ENCODE measurements at places on chromosomes 6 and 20.

DNA sequence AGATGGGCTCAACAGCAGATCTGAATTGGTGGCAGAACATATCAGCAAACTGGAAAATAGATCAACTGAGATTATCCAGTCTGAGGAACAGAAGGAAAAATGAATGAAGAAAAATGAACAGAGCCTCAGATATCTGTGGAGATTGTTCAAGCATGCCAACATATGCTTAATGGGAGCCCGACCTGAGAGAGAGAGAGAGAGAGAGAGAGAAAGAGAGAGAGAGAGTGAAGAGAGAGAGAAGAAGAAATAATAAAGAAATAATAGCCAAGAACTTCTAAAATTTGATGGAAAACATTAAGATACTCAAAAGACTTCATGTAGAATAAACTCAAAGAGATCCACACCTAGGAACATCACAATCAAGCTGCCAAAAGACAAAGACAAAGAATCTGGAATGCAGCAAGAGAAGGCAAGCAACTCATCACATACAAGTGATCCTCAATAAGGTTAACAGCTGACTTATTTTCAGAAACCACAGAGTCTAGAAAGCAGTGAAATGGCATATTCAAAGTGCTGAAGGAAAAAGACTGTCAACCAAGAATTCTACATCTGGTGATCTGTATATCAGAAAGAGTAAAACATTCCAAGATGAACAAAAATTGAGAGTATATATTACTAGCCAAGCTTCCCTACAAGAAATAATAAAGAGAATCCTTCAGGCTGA lies 97.2 kb downstream of the MYLK4 start:
- DNase-seq = no peak

DNA sequence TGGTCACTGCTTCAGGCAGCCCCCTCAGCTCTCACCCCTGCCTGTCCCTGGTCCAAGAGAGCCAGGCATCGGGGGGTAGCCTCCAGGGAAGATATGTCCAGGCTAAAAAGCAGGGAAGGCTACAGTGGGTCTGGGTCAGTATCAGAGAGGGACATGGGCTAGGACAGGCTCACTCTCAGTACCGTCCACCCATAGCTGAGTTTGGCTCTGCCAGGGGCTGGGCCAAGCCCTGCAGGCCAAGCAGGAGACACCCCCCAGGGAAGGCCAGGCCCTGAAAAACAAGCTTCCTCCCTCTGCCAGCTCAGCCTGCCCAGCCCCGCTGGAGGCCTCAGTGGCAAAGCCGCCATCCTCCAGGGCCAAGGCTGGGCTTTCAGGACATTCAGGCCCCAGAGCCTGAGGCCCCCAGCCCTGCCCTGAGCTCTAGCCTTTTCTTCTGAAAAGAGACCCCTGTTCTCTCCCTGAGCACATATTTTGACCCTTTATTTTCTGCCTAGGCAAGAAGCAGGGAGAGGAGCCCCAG lies 28.6 kb upstream of the TGM2 start:
- DNase-seq = no peak

GRCh38 chr6:30494291-30494861 lies 5.1 kb downstream of the HLA-E start:
- DNase-seq = no peak

- no peak for DNase-seq
These were observed 102.3 kb downstream of the EDN3 start for GRCh38 chr20:59402681-59403080.

DNA sequence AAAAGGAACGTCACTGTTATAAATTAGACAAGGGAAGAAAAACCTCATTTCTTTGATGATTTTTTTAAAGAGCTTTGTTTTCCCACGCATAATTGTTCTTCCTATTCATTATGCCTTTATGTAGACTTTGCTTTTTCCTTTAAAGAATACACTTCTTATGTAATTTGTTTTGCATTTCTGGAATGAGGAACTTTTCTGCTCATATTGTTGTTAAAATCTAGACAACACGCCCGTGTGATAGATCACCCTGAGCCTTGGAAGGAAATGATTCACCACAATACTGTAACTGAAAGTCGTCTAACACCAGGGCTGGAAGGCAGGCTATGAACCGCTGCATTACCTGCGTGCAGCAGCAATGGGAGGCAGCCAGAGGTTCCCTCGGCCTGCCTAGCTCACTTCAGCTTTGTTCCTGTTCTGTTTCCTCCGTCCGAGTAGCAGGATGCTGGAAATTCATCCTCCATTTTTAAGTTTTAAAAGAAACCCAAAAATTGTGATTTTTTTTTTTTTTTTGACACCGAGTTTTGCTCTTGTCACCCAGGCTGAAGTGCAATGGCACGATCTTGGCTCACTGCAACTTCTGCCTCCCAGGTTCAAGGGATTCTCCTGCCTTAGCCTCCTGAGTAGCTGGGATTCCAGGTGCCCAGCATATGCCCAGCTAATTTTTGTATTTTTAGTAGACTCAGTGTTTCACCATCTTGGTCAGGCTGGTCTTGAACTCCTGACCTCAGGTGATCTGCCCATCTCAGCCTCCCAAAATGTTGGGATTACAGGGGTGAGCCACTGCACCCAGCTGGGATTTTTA lies 49.6 kb upstream of the ZNF217 start:
- peak; percentile 78 for DNase-seq

GRCh38 chr20:19498756-19499155 lies 259.3 kb upstream of the RIN2 start:
- DNase-seq = no peak

GRCh38 chr6:152170313-152170701 lies 362.8 kb downstream of the ESR1 start:
- no peak for DNase-seq

GRCh38 chr6:42141603-42142117 lies 760 bp downstream of the C6orf132 start:
- no peak for DNase-seq

DNA sequence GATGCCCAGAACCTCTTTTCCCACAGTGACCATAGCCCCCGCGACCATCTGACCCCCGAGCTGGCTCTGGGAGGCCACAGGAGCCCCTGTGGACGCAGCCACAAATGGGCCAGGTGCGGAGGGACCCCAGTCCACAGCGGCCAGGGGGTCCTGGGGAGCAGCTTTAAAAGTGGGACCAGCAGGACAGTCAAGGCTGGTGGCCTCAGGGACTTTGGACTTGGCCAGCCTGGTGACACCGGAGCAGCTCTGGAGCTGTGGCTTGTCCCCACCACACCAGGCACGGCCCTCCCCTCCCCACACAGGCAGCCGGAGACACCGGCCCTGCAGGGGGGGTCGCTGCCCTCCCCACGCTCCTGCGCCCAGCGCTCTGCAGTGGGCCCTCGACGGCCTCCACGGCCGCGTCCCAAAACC lies 3.5 kb downstream of the FNDC11 start:
- DNase-seq = no peak

DNA sequence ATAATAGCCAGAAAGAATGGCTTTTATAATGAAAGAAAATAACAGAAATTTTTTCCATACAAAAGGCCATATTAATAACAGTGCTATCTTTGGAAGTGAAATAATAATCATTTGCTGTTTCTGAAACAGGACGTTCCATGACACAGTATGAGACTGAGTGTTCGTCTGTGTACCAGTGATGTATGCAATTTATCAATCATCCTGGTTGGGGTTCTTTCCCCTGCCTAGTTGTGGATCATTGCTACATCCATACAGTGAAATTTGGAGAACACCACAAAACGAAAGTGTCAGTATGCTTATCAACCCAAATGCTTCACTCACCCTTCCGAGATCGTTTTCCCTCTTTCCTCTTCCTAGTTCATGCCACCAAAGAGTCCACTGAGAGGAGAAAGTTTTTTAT lies 151.4 kb upstream of the PRDM1 start:
- no peak for DNase-seq

- no peak for DNase-seq
These were observed 627.5 kb downstream of the COL12A1 start for GRCh38 chr6:74578339-74578738.

DNA sequence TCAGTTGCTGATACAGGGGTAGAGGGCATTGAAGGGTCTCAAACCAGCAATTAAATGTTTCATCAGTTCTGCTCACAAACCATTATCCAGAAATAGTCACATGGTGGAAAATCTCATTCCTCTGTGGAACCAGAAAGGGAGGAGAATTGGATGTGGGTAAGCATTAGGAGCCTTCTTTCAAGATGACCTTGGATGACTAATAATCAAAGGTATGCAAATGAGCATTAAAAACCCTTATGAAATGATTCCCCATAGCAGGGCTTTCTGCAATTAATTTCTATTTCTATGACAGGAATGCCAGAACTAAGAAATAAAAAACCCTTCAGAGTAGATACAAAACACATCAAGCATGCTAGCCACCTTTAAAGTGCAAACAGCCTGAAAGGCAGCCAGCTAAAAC lies 37.4 kb upstream of the HCRTR2 start:
- no peak for DNase-seq

GRCh38 chr20:54980103-54980960 lies 504.9 kb downstream of the DOK5 start:
- DNase-seq = no peak

DNA sequence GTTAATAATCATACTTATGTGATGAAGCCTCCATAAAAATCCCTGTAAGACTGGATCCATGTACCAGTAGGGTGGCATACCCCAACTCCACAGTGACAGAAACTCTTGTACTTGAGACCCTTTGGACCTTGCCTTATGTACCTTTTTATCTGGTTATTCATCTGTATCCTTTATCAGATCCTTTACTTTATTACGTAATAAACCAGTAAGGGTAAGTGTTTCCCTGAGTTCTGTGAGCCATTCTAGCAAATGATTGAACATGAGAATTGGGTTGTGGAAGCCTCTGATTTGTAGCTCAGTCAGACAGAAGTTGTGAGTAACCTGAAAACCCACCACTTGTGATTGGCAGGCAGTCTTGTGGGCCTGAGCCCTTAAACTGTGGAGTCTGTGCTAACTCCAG lies 229.7 kb downstream of the FOXA2 start:
- DNase-seq = no peak

DNA sequence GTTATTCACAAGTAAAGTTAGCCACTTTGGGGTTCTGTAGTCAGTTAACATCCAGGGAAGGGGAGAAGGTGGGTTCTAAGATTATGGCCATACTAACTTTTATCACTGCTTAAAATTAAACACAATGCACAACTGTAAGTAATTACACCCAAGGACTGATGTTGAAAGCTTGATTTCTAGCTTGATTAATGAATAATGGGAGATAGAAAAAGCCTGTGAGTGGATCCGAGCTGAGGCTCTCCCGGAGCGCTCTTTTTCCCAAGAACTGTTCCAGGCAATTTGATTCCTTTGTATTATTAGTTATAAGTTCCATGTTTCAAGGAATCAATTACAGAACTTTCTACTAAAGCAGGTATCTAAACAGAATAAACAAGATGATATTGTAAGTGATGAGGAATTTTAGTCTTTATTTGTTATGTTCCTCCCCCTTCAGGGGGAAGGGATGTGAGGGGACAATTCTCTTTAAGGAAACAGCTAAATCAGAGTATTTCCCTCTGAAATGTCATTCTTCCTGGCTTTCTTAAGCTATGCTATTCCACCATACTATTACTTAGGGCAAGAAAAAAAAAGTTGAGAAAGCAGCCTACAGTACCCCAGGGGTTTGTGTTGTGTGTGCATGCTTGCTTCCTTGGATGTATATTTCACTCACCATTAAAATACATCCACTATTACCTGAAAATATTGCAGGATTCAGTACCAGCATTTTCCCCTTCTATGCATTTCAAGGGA lies 3.8 kb downstream of the TSHZ2 start:
- DNase-seq = no peak

GRCh38 chr6:27866357-27867050 lies 45.7 kb downstream of the OR2B2 start:
- DNase-seq = peak; percentile 68

DNA sequence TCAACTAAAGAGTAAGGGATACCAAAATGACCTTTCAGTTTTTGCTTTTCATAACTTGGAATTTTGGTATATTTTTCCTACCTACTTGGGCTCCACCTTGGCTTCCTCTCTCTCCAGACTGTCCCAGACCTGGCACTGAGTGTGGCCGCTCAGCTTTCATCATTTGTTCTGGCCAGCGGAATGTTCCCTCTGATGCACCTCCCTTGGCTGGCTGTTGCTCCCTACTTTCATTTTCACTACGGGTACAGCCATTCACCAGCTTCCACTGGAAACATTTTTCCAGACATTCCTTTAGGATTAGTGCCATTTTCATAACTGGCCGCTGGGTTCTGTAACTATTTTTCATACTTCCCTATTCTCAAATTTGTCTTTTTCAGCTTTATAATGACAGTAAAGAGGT lies 487.4 kb downstream of the TENT5A start:
- no peak for DNase-seq

- DNase-seq = no peak
These were observed 62.0 kb downstream of the HIVEP2 start for GRCh38 chr6:142883011-142883410.

DNA sequence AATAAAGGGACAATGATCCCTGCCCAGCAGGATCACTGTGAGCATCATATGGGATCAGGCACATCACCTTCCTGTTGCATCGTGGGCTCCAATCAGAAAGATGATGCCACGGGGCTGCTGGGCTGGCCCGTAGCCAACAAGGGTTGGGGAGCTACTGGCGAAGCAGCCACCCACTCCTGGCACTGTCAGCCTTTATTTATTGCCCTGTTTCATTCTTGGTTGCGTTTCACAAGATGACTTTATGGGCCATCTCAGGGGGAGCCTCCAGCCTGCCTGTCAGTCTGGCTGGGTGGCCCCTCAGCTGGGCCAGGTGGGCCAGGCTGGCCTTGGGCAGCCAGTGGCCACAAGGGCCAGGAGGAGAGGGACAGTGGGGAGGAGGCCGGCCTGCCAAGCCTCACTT lies 17.3 kb downstream of the VSTM2L start:
- DNase-seq = no peak

GRCh38 chr6:11595903-11596302 lies 58.4 kb downstream of the TMEM170B start:
- no peak for DNase-seq

GRCh38 chr6:74715355-74716085 lies 490.3 kb downstream of the COL12A1 start:
- DNase-seq = no peak

GRCh38 chr6:33696548-33697518 lies 14.7 kb downstream of the UQCC2 start:
- no peak for DNase-seq

GRCh38 chr20:51492167-51493092 lies 50.1 kb downstream of the NFATC2 start:
- DNase-seq = no peak
